Activated CD8-positive, alpha-beta memory T cell treated with anti-CD3 and anti-CD28 coated beads, Interleukin-2, amount 10 ng/mL, durations not matched to agents 7 days and 5 days (primary cell): ENCODE measurements at places on chromosomes 4 and X.

DNA sequence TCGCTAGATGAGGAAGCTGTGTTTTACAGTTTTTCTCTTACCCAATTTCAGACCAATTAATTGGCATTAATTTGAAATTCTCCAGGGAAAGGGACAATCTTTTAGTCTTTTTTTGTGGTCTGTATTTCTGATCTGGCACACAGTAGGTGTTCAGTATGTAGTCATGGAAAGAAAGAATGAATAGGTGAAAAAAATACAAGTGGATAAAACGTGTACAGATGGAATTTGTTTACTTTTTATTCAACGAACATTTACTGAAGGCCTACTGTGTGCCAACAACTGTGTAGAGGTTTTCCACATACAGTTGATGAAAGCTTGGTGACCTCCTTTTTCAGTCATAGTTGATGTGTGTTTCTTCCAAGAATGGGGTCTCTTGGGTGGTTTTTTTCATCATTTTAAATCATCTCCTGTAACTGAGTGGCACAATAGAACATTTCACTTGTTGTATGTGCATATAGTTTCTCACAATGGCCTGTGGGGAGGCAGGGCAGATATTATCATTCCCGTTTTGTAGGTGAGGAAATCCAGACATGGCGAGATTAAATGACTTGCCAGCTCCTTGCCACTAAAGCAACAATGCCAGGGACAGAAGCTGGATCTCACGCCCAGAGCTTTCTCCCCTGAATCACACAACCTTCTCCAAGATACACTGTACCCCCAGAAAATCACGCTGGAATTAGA, 102.4 kb downstream of the CEP135 start:
- H3K36me3 ChIP-seq, result no peaks in the 10 kb centered on the region
- no peak for DNase-seq
- H3K27ac ChIP-seq, result no peak overlapping the region

GRCh38 chr4:3418029-3418762, 23.6 kb upstream of the HGFAC start:
- no peaks in the 10 kb centered on the region for H3K36me3 ChIP-seq
- DNase-seq, result no peak
- H3K27me3 ChIP-seq, result no peaks in the 10 kb centered on the region
- H3K27ac ChIP-seq, result no peak overlapping the region
- H3K4me3 ChIP-seq, result no peak overlapping the region

DNA sequence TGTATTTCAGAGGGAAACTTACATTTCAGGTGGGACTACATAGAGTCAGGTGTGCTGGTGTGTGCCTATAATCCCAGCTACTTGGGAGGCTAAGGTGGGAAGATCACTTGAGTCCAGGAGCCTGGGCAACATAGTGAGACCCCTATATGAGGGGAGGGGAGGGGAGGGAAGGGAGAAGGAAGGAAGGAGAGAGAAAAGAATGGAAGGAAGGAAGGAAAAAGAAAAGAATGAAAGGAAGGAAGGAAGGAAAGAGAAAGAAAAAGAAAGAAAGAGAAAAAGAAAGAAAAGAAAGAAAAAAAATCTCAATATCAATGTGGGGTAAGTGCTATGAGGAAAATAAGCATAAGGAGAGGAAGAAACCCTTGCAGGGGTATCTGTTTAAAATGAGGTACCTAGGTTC, 43.6 kb upstream of the RAB33B start:
- DNase-seq, result no peak
- H3K36me3 ChIP-seq, result peaks cover 21% of the 10 kb centered on the region
- H3K27ac ChIP-seq, result no peak overlapping the region
- no peak overlapping the region for H3K4me3 ChIP-seq
- no peaks in the 10 kb centered on the region for H3K4me1 ChIP-seq

DNA sequence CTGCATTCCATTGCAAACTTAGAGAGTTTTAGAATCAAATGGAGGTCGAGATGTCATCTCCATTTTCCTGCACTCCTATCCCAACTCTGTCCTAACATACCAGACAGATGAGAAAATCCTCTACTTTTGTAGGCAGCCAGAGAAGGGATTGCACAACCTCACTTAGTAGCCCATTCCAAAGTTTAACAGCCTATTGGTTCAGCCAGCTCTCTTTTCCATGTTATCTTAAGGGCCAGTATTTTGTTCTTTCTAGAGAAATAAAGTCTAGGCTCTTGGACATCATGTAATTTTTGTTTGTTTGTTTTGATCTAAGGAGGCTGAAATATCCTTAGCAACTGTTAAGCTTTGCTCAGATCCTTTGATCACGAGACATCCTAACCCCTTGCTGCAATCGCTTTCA, 173.0 kb downstream of the COX18 start:
- no peak for DNase-seq
- no peaks in the 10 kb centered on the region for H3K36me3 ChIP-seq
- H3K4me3 ChIP-seq, result no peak overlapping the region
- H3K4me1 ChIP-seq, result no peaks in the 10 kb centered on the region
- peaks cover 8% of the 10 kb centered on the region for H3K27me3 ChIP-seq

GRCh38 chrX:19178402-19178801, 56.1 kb upstream of the ADGRG2 start:
- peaks cover 3% of the 10 kb centered on the region for H3K4me1 ChIP-seq
- DNase-seq, result no peak
- no peaks in the 10 kb centered on the region for H3K27me3 ChIP-seq
- no peak overlapping the region for H3K4me3 ChIP-seq
- H3K36me3 ChIP-seq, result no peaks in the 10 kb centered on the region
